SJSA1 (cell line): ENCODE measurements at places on chromosomes 13 and 19. TPM values are rescaled to one million over a fixed set of nuclear protein-coding genes. Genes with fewer than 3 reads are reported as not detected.

FXYD1 gene
- total RNA-seq: not detected in 2 replicates

GRCh38 chr13:113879017-113879416 is 15.1 kb upstream of the GAS6 start:
- DNase-seq: no peak

- no peak for DNase-seq
These were observed 389 bp upstream of the ZNF649 start for GRCh38 chr19:51905206-51905605.

DNA sequence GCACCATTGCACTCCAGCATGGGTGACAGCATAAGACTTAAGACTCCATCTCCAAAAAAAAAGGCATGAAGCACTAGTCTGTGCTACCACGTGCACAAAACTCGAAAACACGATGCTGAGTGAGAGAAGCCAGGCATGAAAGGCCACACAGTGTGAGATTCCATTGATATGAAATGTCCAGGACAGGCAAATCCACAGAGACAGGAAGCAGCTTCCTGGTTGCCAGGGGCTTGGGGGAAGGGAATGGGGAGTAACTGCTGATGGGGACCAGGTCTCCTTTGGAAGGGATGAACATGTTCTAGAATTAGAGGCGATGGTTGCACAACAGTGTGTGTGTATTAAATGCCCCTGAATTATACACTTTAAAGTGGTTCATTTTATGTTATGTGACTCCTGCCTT is 15.9 kb upstream of the JUND start:
- DNase-seq: no peak

MAP2K2 gene
- 182 and 188 TPM in 2 replicates for total RNA-seq

DNA sequence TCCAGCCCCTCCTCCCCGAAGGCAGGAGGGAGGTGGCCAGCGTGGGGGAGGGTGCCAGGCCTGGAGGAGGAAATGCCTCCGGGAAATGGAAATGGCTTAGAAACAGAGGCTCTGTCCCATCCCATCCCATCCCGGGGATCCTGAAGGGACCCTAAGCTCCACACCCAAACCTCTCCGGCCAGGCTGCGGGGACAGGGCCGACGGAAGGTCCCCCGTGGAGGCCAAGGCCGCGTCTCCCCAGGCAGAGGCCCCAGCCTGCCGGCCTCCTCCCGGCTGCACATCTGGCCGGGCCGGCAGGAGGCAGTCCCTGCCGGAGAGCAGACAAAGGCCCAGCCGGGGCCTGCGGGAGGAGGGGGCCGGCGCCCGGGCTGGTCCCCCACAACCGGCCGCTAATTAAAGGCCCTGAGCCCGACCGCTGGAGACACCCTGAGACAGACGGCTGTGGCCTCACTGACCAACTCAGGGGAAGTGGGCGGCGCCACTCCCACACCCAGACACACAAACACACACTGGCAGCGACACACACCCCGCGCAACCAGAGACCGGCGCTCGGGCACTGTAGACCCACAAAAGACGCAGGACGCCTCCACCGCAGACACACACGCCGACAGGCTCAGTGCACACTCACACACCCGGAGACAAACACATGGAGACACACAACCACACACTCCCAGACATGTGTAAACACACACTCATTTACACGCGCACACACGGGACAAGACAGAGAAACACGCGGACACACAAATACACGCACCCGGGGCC is 1.1 kb downstream of the ADAMTS10 start:
- DNase-seq: peak; percentile 68

- no peak for DNase-seq
These were observed 20.0 kb downstream of the NOVA2 start for GRCh38 chr19:45953676-45954075.

DNA sequence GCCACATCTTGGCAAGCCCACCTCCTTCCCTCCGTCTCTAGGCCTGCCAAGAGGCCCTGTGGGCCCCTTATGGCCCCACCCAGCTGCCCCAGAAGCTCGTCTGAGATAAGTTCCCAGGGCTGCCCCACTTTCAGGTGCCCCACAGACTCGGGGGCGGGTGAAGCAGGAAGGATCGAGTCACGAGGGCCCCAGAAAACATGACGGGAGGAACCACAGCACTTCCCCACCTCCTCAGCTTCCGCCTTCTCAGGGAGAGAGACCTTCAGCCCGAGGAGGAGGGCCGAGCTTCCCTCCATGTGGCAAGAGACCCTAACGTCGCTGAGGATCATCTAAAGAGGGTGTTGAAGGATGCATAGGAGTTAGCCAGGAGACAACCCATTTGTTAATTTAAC is 4.5 kb upstream of the IL12RB1 start:
- DNase-seq: no peak

TPTE2 gene
- not detected in 2 replicates for total RNA-seq

ZSCAN4 gene
- total RNA-seq: not detected in 2 replicates

DMWD gene
- total RNA-seq: 17.6 and 35.4 TPM in 2 replicates

- no peak for DNase-seq
These were observed 31.2 kb downstream of the ZNF536 start for GRCh38 chr19:30403203-30403985.

DNA sequence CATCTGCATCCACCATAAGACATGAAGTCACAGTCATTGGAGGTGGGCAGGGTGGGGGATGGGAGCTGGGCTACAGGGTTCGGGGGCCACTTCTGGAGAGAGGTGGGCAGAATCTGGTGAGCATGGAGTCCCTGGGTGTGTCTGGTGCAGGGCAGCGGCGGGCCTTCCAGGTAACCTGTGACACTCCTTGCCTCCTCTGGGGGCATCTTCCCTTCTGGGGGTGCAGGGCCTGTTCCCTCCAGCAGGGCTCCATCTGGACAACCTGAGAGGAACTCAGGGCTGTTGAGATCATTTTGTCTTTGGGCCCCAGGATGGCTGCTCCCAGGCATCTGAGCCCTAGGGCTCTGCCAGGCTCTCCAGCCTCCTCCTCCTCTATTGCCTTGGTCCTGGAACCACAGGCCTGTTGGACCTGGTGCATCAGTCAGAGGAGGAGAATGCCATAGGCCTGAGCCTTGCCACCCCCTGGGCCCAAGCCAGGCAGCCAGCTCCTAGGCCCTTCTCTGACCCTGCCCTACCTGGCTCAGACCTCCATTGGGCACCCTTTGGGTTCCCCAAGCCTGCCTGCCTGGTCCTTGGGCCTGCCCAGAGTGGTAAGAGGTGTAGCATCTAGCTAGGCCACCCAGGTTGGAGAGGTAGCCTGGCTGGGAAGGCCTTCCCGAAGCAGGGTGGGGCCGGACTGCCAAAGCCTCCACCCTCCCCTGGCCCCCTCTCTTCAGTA is 13.4 kb downstream of the LYL1 start:
- no peak for DNase-seq

DNA sequence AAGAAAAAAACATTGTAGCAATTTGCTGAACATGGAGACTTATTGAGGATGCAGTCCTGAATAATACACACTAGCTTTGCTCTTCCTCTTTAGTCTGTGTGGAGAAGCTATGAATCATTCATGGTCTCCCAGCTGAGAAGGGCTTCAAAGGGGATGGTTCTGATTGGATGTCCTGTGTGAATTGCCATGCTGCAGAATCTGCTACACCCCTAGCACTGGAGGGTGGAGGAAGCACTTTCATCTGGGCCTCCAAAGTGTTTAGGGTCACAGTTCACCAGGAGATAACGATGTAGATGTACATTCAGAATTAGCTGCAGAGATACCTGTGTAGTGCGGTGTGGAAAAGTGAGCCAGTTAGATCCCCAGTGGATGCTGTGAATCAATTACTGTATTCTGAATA is 321.1 kb upstream of the EDNRB start:
- no peak for DNase-seq

VSIG10L gene
- 0.08 and 0.25 TPM in 2 replicates for total RNA-seq

DNA sequence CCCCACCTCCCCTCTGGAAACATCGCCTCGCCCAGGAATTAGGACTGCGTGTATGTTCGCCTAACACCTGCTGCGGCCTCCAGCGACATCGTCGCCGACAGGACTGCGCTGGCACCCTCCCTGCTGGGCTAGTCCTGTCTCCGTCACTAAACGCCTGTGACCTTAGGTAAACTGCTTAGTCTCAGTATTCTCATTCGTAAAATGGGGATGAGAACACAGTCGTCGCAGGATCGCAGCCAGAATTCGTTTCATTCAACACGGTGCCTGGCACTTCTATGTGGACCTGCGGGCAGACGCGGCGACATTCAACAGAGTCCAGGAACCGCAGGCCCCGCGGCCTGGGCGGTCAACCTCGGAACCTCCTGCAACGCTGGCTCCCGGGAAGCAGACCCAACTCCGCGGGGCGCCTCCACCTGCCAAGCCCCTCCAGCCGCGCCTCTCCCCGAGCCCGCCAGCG is 485 bp downstream of the CRYL1 start:
- no peak for DNase-seq

DNA sequence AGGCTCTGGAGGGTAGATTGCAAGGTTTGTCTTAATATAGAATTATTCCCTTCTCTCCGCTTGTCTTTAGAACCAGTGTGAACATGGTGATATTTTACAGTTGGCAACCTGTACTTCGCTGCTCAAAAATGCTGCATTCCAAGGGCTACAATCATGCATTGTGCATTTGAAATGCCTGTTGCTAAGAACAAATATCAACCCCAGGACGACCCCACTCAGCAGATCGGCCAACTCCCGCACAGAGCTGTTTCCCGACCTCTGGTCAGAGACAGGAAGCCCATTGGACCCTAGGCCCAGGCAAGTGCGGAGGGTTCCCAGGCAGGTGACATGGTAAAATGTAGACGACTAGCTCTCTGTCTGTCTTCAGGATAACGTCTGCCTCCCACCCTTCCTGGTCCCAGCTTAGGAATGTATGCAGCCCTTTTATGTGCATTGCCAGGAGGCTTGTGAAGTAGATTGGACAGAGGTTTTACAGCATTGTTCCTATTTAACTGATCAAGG is 263.5 kb downstream of the FOXO1 start:
- peak; percentile 64 for DNase-seq

CGB2 gene
- not detected in 2 replicates for total RNA-seq

F7 gene
- total RNA-seq: not detected in 2 replicates

ZNF730 gene
- 0.18 TPM in 1 of 2 replicates, not detected in the other for total RNA-seq

DNA sequence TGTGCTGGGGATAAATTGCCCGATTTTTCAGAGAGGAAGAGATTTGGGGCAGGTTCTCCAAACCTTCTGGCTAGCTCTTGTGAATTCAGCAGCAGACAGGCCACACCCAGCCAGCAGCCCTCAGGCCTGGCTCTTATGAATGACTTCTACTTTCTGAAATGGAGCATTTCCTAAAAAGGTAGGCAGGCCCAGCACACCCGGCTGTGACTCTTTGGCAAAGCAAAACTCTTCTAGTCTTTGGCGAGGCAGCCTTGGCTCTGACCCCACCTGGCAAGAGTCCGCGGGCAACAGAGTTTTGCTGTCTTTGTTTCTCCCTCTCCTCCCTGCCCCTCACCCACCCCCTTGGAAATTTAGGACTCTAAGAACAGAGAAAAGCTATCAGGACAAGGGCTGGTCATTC is 221.2 kb downstream of the ZNF536 start:
- no peak for DNase-seq
